ENCODE measurements at places on chromosomes 1 and 21. TPM values are rescaled to one million over a fixed set of nuclear protein-coding genes. Genes with fewer than 3 reads are reported as not detected.

Gene NVL
- total RNA-seq = 35.9 TPM

DNA sequence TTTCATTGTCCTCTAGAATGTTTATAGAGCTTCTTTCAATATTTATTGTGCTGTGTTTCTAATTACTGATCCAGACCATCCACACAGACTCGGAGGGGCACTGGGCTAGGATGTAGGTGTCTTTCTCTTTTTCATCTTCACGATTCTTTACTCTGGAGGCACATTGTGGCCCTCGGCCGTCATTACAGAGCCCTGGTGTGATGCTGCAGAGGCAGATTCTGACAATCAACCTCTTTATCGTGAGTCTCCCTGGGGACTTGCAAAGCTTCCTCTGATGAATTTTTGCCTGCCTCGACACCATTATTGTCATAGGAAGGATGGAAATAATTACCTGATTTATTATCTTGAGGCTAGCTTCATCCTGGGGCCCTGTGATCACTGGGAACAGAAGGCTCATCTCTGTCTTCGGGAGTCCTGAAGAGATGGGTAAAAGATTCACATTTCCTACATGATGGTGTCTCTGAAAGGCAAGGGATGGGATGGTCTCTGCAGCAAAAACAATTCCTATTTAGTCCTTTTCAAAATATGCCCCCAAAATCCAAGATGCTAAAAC is 89.4 kb downstream of the SEC16B start:
- H3K27ac ChIP-seq = no peak overlapping the region
- H3K27me3 ChIP-seq = no peaks in the 10 kb centered on the region
- no peak overlapping the region for H3K4me3 ChIP-seq
- DNase-seq = no peak

GRCh38 chr1:33547576-33547975 is 75.1 kb downstream of the ZSCAN20 start:
- no peak overlapping the region for H3K4me3 ChIP-seq
- H3K36me3 ChIP-seq = no peaks in the 10 kb centered on the region

- peaks cover 4% of the 10 kb centered on the region for H3K4me1 ChIP-seq
- H3K27me3 ChIP-seq = no peaks in the 10 kb centered on the region
- DNase-seq = no peak
- no peak overlapping the region for H3K4me3 ChIP-seq
These were observed 12.9 kb upstream of the PODN start for GRCh38 chr1:53048960-53049573.

Gene KRTAP15-1
- total RNA-seq = not detected

Gene AMY1A
- not detected for total RNA-seq

Gene OR2T35
- total RNA-seq = not detected

DNA sequence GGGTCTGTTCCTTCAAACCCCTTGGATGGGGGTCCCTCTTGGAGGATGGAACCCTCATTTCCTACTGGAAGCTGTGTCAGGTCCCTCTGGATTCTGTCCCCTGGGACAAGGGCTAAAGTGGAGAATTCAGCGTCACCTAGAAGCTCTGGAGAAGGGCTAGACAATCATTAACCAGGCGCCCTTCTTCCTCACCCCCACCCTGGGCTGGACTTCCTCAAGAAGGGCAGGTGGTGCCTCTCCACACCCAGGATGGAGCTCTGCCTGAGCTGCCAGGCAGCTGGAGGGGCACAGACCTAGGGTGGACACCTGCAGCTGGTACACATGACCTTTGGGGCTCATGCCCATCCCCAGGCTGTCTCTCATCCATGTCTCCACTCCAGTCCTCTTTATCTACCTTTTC is 3.6 kb downstream of the CELF3 start:
- peaks cover 19% of the 10 kb centered on the region for H3K27me3 ChIP-seq
- H3K27ac ChIP-seq = peak overlapping the region; percentile 60
- no peaks in the 10 kb centered on the region for H3K36me3 ChIP-seq

Gene CHRM3
- 14.6 TPM for total RNA-seq

GRCh38 chr1:200970771-200971427 is 52.6 kb downstream of the KIF21B start:
- H3K4me3 ChIP-seq = no peak overlapping the region
- H3K4me1 ChIP-seq = peaks cover 8% of the 10 kb centered on the region
- H3K27me3 ChIP-seq = no peaks in the 10 kb centered on the region
- H3K27ac ChIP-seq = no peak overlapping the region
- H3K36me3 ChIP-seq = no peaks in the 10 kb centered on the region

DNA sequence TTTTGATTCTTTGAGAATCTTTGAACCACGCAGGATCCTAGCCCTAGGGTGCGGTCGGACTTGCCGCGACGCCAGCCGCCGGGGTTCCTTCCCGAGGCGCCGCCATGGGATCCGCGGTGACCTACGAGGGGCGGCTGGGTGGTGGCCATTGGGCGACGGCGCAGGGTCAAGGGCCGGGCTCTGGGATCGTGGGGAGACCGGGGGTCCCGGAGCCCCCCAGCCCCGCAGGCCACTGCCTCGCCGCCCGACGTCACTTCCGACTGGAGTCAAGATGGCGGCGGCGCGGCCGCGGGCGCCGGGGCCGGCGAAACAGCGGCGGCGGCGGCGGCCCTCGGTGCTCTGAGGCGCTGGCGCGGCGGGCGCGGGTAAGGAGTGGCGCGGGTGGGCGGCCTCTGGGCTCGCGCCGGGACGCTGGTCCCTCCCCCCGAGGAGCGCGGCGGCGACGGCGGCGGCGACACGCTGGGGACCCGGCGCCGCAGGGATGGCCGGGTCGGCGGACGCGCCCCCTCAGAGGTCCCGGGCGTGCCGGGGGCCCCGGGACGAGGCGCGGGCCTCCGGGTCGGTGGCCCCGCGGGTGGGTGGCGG is at the start of gene PRDM2:
PRDM2 (plus strand) TSS at position 253 of the 585 bp plus-strand sequence. CDS start 15,418 bp downstream, outside the sequence.
- peak within 1 kb of the TSS; percentile 95 for H3K27ac ChIP-seq
- peaks cover 5% of the 10 kb centered on the region for H3K4me1 ChIP-seq

Gene OXCT2
- total RNA-seq = 0.40 TPM

DNA sequence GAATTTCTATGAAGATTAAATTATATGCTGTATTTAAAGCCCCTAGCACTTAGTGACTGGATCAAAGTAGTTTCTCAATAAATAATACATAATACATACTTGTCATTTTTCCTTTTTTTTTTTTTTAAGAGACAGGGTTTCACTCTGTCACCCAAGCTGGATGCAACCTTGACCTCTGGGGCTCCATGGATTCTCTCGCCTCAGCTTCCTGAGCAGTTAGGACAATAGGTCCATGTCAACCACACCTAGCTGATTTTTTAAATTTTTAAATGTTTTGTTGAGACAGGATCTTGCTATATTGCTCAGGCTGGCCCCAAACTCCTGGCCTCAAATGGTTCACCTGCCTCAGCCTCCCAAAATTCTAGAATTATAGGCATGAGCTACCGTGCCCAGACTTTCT is 5.9 kb downstream of the ACADM start:
- no peak overlapping the region for H3K27ac ChIP-seq
- peaks cover 27% of the 10 kb centered on the region for H3K36me3 ChIP-seq
- no peaks in the 10 kb centered on the region for H3K27me3 ChIP-seq
- H3K4me3 ChIP-seq = no peak overlapping the region
- peaks cover 5% of the 10 kb centered on the region for H3K4me1 ChIP-seq
- no peak for DNase-seq

Gene PRRX1
- total RNA-seq = 0.75 TPM

DNA sequence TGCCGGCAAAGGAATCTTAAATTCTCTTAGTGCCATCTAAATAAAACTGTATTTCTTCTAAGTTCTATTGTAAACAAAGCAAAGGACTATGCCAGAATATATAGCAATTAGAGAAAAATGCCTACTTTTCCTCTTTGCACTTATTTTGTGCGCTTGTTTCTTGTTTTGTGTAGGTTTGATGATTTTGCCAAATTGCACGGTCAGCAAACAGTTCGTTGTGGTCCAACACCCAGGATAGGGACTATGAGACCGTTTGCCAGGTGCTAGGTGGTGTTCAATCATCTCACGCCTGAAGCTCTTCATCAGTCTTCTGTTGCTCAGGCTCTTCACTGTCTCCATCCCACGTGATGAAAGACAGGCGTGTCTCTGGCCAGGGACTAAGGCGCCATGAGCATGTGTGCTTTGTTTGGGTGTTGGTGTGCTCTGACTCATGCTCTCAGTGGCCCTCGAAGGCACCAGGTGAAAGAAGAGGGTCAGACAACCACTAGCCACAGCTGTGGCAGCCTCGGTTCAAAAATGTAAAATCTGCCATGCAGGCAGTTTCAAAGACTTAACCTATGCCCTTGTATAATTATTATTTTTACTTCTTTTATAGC is 36.9 kb upstream of the KCNE1 start:
- H3K27ac ChIP-seq = no peak overlapping the region
- peaks cover 46% of the 10 kb centered on the region for H3K4me1 ChIP-seq
- H3K27me3 ChIP-seq = no peaks in the 10 kb centered on the region

GRCh38 chr21:31201144-31201543 is 142.9 kb downstream of the TIAM1 start:
- no peaks in the 10 kb centered on the region for H3K36me3 ChIP-seq
- no peak overlapping the region for H3K27ac ChIP-seq
- DNase-seq = no peak
- H3K4me3 ChIP-seq = no peak overlapping the region
- no peaks in the 10 kb centered on the region for H3K27me3 ChIP-seq

Gene RHCE
- not detected for total RNA-seq

Gene FAM43B
- not detected for total RNA-seq

DNA sequence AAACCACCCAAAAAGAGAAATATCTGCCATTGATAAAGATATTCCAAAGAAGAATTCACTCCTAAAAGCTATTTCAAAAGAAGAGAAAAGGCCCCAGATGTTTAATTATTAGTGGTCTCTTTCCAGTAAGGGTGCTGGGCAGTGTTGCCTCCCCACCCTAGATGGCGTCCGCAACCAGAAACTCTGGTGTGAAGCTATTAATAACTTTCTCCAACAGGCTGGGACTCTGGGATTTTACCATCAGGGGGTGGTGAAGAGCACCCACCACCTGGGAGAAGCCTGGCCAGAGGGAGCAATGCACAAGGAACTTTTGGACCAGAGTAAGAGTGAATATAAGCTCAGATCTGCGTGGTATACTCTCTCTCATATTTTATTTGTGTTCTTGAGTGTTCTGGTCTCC is 115.4 kb upstream of the TIAM1 start:
- no peak overlapping the region for H3K27ac ChIP-seq
- H3K36me3 ChIP-seq = no peaks in the 10 kb centered on the region
- no peaks in the 10 kb centered on the region for H3K27me3 ChIP-seq
- H3K4me3 ChIP-seq = no peak overlapping the region
